ENCODE measurements at places on chromosomes 7 and 10. TPM values are rescaled to one million over a fixed set of nuclear protein-coding genes. Genes with fewer than 3 reads are reported as not detected.

Gene TRIL
- 13.4 TPM for total RNA-seq

Gene SLC16A12
- 3.1 TPM for total RNA-seq

Gene ZNF425
- 7.3 TPM for total RNA-seq

DNA sequence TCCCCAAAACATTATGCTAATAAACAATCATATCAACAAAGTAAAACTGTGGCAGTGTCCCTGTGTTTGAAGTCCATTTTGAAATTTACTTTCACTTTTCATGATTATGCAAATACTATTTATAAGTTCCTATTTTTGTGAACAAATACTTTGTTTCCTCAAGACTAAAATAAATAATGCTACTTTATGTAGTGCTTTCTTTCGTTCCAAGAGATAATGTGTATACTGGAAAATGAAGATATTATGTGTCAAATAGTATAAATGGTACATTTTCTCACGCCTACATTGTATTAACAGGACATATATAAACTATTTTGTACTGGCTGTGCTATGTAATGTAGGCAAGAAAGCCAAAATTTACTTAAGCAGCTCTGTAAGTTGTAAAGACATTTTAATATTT is 136.3 kb downstream of the MALRD1 start:
- H3K36me3 ChIP-seq: no peaks in the 10 kb centered on the region
- H3K4me3 ChIP-seq: no peak overlapping the region
- DNase-seq: no peak
- H3K4me1 ChIP-seq: no peaks in the 10 kb centered on the region

- peaks cover 23% of the 10 kb centered on the region for H3K36me3 ChIP-seq
- peaks cover 4% of the 10 kb centered on the region for H3K4me1 ChIP-seq
- peak overlapping the region; percentile 69 for H3K27ac ChIP-seq
- no peaks in the 10 kb centered on the region for H3K27me3 ChIP-seq
- no peak for DNase-seq
- peak overlapping the region; percentile 78 for H3K4me3 ChIP-seq
Observed at GRCh38 chr10:73810735-73811465, 498 bp downstream of the NDST2 start.

DNA sequence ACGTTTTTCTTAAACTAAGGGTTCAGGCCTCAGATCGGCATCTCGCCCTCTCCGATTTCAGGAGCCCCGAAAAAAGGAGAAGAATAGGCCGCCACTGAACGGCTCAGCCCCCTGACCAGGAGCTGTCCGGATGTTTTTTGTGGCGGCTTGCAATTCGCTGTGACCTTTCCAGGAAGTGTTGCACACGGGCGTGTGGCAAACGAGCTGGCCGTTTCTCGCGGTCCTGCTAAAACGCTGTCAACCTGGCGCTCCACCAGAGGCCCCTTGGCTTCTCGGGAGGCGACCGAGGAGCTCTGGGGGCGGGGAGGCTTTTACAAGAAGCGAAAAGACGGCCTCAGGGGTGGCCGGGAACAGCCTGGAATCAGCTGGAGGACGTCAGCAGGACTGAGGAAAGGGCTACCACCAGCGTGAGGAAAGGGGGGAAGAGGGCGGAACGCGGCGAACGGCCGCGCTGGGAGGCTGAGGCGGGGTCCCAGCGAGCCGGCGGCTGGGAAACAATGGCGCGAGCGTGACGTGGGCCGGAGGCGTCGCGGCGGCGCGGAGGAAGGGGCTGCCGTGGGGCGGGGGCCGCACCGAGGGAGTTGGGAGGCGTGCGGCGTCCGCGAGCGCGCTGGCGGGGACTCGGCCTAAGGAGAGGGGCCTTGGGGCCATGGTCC is 493 bp downstream of the NT5C2 start:
- DNase-seq: peak; percentile 46
- H3K4me3 ChIP-seq: peak overlapping the region; percentile 98
- no peaks in the 10 kb centered on the region for H3K27me3 ChIP-seq
- peak overlapping the region; percentile 95 for H3K27ac ChIP-seq

DNA sequence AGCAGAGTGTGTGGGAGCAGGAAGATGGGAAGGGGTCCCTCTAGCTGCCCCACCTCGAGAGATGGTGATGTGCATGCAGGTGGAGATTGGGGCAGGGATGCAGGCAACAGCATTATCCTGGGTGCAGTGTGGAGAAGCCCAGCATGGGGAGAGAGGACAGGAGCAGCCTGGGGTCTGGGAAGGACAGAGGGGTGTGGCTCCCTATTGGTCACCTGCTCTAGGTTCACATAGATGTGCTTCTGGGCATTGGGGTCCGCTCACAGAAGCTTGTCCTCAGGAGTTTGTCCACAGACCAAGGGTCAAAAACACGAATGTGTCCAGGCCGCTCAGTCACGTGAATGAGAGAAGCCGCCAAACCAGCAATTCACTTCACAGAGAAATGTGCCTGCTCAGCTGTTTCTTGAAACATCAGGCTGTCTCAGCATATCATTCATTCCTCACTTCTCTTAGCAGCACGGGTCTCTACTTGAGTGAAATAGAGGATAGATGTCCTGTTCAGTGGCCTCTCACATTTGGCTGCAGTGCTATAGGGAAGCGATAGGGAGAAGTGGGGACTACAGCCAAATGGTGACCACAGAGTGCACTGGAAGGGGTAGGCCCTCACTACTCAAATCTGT is 11.5 kb upstream of the SLC29A3 start:
- H3K36me3 ChIP-seq: peaks cover 3% of the 10 kb centered on the region
- no peak overlapping the region for H3K4me3 ChIP-seq
- DNase-seq: no peak
- H3K27ac ChIP-seq: peak overlapping the region; percentile 60

DNA sequence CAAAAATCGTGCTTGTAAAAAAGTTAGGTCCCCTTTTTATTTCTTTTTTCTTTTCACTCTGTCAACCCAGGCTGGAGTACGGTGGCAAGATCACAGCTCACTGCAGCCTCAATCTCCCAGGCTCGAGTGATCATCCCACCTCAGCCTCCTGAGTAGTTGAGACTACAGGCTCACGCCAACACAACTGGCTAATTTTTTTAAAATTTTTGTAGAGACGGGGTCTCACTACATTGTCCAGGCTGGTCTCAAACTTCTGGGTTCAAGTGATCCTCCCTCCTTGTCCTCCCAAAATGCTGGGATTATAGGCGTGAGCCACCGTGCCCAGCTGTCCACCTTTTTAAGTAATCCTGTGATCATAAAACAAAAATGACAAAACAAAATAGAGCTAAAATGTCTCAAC is 19.4 kb upstream of the ARHGAP12 start:
- H3K4me1 ChIP-seq: peaks cover 30% of the 10 kb centered on the region
- no peak for DNase-seq
- no peak overlapping the region for H3K4me3 ChIP-seq
- peaks cover 5% of the 10 kb centered on the region for H3K36me3 ChIP-seq
- peak overlapping the region; percentile 26 for H3K27ac ChIP-seq
- no peaks in the 10 kb centered on the region for H3K27me3 ChIP-seq

Measured in mesothelial cell of epicardium (in vitro differentiated cells).